Fibroblast of lung (primary cell): ENCODE measurements at places on chromosomes 7 and 10.
A peak's percentile ranks its signal among the peaks of the same experiment; 100 is the strongest.

DNA sequence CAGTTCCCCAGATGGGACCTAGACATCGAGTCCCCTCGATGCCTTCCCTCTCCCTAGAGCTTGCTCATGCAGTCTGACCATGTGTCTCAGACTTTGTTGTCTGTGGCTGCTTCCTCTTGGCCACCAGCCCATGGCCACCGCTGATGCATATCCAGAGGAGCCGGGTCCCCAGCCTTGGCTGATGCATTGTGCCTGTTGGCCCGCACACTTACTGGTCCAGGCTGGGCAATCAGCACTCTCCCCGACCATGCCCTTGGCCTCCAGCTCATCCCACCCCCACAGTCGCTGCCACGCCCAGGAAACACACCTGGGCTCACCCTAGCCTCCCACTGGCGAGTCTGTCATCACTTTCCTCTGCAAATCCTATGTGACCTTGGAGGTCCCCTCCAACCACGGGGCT is 10.1 kb downstream of the NPC1L1 start:
- no peak for DNase-seq

DNA sequence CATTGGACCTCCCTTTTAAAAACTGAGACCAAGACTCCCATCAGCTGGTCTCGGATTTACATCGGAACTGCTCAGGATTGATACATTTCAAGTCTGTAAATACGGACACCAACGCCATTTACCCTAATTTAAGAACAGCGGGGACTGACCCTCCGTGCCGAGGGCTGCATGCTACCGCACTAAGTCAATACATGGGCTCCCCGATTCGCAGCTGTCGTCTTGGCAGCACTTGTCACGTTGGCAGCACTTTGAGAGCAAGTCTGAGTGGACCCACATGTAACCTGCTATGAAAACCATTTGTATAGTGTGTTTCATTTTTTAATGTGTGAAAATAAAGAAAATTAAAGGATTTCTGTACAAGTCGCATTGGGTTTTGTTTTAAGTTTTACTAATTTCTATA is 83.4 kb downstream of the EZH2 start:
- no peak for DNase-seq

DNA sequence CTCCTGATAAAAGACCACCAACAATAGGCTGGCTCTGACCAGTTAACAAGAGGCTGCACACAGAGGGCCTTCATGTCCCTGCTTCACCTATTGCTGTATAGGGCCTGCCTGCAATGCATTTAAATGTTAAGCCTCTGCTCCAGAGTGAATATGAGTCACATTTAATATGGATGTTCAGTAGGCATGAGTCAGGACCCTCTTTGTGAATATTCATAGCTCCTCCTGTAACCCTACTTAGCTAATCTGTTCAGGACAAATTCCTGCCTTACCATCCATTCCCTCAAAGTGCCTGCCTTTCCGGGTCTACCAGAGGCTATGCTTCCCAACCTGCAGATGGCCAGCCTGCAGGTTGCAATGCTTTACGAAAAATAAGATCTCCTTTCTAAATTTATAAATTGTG is 32.5 kb downstream of the ARHGAP22 start:
- DNase-seq: peak; percentile 82

- no peak for DNase-seq
Measured at GRCh38 chr7:71184136-71184535, 52.2 kb downstream of the GALNT17 start.

DNA sequence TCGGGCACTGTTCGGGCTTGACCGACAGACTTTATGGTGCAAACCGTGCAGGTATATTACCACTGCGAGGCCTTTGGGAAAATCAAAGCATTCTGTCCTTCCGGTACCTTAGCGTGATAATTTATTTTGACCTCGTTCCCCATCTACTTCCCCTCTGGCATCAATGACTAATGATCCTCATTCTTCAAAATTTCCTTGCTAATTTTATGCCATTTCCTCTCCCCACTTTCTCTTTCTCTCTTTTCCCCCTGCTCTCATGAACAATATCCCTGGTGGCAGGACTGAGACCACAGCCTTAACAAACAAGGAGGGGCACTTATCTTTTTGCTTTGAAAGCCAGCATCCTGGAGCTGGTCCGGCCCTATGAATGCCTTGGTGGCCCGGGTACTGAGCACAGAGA is 210.6 kb downstream of the TCF7L2 start:
- DNase-seq: no peak

- DNase-seq: no peak
Measured at GRCh38 chr7:106611911-106612310, 49.0 kb downstream of the CCDC71L start.
